ENCODE measurements at places on chromosomes 7 and 10. TPM values are rescaled to one million over a fixed set of nuclear protein-coding genes. Genes with fewer than 3 reads are reported as not detected.

Gene TMEM273
- 0.37 TPM for total RNA-seq

Gene ATAD1
- 39.7 TPM for total RNA-seq

Gene EPO
- not detected for total RNA-seq

Gene NEUROG3
- total RNA-seq, result not detected

Gene CYP2E1
- 0.40 TPM for total RNA-seq

Gene SCART1
- 3.3 TPM for total RNA-seq

Gene CPVL
- total RNA-seq, result 0.13 TPM

Gene ARHGEF5
- 2.0 TPM for total RNA-seq

Gene OR9A2
- total RNA-seq, result not detected

Gene CRTAC1
- not detected for total RNA-seq

Gene CLDN3
- total RNA-seq, result not detected

Gene ANKRD1
- 2.2 TPM for total RNA-seq

Gene TBC1D12
- 16.1 TPM for total RNA-seq

Gene RET
- not detected for total RNA-seq

Gene ATRNL1
- total RNA-seq, result 4.9 TPM

Gene CCL26
- not detected for total RNA-seq

Gene DCLRE1A
- 7.7 TPM for total RNA-seq

Gene SOSTDC1
- not detected for total RNA-seq

Gene ACSL5
- total RNA-seq, result 0.92 TPM

Gene CALHM1
- total RNA-seq, result not detected

Gene HMX2
- not detected for total RNA-seq

Gene STEAP1
- 73.1 TPM for total RNA-seq

Gene BAIAP2L1
- total RNA-seq, result 0.92 TPM

Gene LLCFC1
- total RNA-seq, result not detected

Gene PRPS1L1
- total RNA-seq, result 0.13 TPM

Gene AKR1C4
- not detected for total RNA-seq

Data from aortic smooth muscle cell (primary cell).